DMS79 treated with DMSO at 0.1 percent for 48 hours (cell line): ENCODE measurements at places on chromosomes 12 and 14.

GRCh38 chr12:25435431-25435830 lies 117.7 kb downstream of the LMNTD1 start:
- DNase-seq: no peak

DNA sequence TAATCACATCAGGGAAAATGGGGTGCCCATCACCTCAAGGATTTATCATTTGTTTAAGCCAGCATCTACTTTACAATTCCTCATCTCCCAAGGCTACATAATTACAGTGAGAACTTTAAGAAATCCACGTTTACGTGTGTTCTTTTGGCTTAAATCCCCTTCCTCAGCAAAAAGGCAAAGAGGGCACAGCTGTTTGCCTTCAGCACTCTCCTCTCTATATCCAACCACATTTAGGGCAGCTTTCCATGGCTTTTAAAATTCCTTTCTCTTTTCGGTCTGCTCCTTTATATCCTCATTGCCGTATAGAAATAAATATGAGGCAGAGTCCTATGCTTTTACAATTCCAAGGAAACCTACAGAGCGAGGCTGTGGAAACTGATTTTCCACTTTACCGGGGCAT lies 175.9 kb downstream of the EMP1 start:
- no peak for DNase-seq

- no peak for DNase-seq
Observed at GRCh38 chr14:56124327-56124726, 6.1 kb downstream of the PELI2 start.

GRCh38 chr12:65209655-65210043 lies 40.3 kb downstream of the LEMD3 start:
- DNase-seq: no peak

- DNase-seq: peak; percentile 91
Observed at GRCh38 chr14:104283197-104284106, 145.1 kb downstream of the KIF26A start.

DNA sequence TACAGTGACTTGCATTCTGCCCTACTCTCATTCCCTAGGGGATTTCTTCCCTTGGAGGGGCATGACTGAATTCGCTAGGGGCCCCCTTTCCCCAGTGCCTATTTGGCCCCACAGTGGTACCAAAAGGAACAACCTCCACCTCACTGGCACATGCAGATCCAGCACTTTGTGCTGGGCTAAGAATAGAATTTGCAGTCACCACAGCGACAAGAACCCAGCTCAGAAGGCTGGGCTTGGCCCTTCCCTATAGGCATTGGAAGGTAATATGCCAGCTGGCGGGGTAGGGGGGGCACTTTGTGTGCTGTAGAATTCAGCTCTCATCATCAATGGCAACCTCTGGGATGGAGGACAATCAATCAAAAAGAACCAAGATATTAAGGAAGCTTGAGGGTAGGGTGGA lies 13.9 kb downstream of the BAZ2A start:
- DNase-seq: no peak

DNA sequence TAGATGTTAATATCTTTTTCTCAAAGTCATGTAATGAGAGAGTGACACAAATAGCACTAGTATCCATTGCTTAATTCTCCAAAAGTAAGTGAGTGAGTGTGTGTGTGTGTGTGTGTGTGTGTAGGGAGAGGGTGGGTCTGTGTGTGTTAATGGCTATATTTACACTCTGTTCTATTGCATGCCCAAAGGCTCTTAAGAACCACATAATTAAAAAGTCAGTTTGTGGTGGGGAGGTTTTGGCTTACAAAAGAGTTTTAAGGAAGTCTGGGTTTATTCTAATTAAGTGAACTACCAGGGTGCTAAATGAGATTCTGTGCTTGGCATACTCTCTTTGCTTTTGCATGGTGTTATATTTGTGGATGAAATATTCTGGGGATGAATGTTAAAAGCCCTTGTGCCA lies 1897.6 kb upstream of the FLRT2 start:
- DNase-seq: peak; percentile 99

GRCh38 chr12:102625819-102626218 lies 145.5 kb upstream of the IGF1 start:
- no peak for DNase-seq

DNA sequence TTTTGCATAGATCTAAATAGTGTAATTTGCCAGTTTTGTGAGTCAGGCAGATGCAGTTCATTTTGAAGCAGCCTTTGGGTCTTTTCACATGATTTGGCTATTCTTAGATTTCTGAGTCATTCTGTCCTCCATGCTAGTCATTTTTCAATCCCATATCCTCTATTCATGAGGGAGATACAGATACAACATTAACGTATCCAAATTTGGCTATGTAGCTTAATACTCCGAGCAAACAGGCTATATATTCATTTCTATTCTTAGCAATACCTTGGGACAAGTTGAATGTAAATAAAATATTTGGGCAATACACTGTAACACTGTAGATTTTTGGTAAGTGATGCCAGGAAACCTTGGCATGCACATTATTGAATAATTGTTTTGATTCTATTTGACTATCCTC lies 270.7 kb upstream of the PDE3A start:
- DNase-seq: no peak

DNA sequence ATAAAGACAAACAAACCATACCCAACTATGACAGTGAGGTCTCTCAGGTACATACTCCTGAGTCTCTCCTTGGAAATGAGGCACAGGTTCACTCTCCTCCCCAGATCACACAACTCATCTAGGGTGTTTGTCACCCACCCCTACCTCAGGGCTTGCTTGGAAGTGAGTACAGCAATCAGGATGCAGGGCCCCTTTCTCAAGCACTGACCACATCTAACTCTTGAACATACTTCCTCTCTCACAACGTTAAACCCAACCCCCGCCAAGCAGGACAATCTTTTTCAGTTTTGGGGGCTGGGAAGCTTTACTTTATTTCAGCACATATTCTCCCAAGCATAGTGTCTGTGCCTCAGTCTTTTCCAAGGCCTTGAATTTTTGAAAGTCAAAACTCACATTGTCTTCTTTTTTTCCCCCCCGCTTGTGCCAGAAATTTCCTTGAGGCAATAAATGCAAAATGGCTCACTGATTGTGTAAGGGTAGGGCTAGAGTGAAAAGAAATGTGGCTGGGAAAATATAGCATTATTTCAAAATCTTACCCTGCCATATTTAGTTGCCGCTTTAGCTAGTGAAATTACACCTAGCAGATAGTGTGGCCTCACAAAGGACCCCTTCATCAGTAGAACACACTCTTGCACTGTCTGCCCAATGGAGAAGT lies 2.4 kb upstream of the GPR65 start:
- no peak for DNase-seq

DNA sequence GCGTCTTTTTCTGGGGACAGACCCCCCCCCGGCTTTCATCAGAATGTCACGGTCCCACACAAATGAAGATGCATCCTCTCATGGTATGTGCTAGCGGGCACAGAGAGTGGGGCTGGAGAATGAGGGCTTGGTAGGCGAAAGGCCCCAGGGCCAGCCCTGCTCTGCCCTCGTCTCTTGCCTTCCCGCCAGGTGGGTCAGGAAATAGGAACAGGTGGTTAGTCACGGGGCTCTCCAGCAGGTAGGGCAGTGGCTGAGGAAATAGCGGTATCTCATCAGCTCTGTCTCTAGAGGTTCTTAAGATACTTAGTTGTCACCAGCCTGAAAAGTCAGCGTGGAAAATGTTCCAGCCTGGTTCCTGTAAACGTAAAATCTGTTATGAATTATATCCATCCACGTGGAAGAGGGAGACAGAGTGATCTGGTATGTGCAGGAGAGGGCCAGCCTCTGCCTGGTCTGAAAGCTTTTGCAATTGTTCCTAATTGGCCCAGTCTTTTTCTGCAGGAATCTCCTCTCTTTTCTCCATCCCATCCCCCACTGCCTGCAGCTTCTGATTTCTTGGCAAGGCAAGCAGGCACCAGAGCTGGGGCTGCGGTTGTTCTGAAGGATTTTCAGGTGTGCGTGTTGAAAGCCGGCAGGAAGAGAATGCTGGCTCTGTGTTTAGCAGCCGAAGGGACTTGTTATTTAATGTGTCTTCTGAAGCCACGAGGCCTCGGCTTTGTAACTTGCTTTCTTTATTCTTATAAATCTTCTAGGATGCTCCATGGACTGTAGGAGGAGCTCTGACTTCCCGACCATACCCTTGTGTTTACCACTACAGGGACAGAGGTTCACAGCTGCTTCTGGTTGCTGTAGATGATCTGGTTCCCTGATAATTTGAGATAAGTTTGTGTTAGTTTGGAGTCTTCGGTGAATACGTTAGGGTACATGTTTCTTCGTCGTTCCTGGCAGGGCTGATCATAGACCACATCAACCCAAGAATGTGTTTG lies 131.1 kb downstream of the CACNA1C start:
- DNase-seq: peak; percentile 61

DNA sequence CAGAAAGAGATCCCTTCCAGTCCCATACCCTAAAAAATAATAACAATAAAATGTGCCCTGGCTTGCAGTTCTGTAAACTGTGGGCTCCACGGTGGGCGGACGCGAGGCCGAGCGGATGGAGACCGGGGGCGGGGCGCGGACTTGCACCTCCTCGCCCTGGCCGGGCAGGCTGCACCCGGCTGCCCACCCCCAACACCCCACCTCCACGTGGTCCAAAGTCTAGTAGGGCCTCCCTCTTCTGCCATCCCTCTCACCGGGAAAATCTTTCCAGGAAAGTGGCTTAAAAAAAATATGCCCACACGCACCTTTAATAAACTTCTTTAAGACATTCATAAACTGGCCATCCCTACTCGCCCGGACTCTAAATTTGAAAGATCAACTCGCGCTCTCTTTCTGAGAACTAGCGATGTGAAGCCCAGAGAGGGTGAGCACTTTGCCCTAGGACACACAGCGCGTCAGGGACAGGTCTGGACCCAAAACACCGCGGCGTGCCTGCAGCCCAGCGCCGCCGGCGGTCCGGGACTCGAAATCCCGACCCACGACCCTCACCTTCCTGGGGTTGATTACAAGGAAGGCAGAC lies 1.9 kb upstream of the BCL11B start:
- DNase-seq: peak; percentile 56

DNA sequence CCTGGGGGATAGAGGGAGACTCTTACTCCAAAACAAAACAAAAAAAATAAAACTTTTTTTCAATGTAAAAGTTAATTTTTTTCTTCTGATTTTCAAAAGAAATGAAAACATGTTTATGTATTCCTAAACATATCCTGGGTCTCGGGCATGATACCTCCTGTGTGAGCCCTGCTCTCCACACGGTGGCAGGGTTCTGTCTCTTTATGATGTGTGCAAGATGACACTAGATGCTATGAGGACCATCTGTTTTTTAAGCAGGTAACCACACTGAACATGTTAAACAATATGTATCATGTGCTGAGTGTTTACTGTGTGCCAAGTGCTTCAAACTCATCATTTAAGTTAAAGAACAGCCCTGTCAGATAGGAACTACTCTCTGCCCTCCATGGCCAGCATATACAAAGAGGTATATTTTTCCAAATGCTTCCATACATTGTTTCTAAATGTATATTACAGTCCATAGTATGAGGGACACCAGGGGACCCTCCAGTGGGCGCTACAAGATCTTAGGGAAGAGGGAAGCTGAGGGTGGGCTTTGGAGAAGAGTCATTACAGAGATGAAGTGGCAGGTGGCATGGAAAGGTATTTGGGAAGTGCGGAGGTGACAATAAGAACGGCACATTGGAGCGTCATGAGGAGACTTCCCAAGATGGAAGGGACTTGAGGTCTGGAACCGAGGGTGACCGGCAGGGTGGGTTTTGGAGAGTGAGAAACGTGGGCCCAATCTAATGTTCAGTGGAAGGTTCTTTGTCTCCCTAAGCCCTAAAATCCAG lies 28.5 kb downstream of the FOS start:
- DNase-seq: peak; percentile 68

- DNase-seq: no peak
Observed at GRCh38 chr12:11136075-11136474, 1.6 kb upstream of the TAS2R30 start.

GRCh38 chr14:36807727-36808126 lies 146.1 kb downstream of the PAX9 start:
- peak; percentile 93 for DNase-seq

DNA sequence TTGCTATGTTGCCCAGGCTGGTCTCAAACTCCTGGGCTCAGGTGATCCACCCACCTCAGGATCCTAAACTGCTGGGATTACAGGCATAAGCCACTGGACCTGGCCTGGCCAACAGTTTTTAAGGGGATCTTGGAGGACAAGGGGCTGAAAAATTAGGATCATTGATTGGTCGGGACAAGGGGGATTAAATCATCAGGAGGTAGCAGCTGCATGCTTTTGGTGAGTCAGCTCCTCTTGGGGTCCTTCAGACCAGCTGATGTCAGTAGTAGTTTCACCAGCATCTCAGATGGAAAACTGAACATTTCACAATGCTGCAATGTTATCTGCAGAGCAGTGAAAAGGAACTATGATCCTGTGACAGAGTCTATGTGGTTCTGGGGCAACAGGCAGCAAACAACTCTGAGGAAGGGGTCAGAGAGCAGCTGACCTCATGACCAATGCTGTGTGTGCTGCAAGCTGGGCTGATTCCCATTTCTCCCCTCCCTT lies 6.3 kb downstream of the LRRC74A start:
- DNase-seq: no peak

DNA sequence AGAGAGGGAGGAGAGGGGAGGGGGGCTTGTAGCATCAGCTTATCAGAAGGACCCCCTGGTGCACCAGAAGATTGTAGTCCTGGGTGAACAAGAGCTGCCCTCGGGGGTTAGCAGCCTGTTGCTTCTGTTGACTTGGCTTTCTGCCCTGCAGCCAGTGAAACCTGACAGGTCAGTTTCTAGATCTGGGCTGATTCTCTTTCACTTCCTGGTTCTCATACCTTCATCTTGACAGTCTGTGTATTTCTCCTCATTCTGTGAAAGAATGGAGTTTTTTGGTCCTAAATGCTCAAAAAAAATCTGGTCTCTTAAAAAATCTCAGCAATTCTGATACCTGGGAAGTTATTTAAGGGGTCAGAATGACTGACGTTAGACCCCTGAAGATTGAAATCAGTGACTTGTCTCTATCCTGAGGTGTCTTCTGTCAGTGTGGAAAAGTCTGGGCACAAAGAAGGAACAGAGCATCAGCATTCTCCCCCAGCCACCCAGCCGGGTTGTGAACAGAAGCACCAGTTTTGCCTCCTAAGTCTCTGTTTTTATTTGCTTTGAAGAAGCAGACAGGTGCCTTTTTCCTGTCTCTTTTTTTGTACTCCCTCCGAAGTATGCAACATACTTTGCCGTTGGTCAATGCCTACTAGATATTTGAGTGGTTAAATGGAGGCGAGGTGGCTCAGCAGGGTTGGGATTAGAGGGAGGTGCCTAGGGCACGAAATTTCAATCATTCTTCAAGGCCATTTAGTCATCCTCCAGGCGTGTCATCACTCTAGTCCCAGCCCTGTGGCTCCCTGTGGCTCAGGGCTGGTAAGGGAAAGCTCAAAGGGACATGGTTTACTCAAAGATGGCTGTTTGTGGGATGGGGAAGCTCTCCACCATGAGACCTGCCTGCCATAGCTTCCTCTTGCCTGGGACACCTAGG lies 24.0 kb downstream of the TTC9 start:
- DNase-seq: peak; percentile 94

GRCh38 chr14:40119321-40119720 lies 687.1 kb upstream of the FBXO33 start:
- no peak for DNase-seq
